ENCODE measurements at places on chromosomes 11 and 22. TPM values are rescaled to one million over a fixed set of nuclear protein-coding genes. Genes with fewer than 3 reads are reported as not detected.

Gene SLC25A18
- total RNA-seq: not detected

Gene DEPDC7
- total RNA-seq: 3.5 TPM

Gene PTPMT1
- total RNA-seq: 44.1 TPM

Gene DERL3
- not detected for total RNA-seq

Gene MS4A1
- not detected for total RNA-seq

Gene NAV2
- 6.5 TPM for total RNA-seq

Gene RPL3
- 1,848 TPM for total RNA-seq

Gene OR5B2
- total RNA-seq: 0.65 TPM

Gene APOA1
- 70.3 TPM for total RNA-seq

Gene CTSF
- 35.0 TPM for total RNA-seq

Gene WDR74
- 29.8 TPM for total RNA-seq

Gene PANX3
- total RNA-seq: not detected

Gene PICK1
- 14.5 TPM for total RNA-seq

Gene CDHR5
- not detected for total RNA-seq

Gene MISFA
- total RNA-seq: 2.8 TPM

Gene CRYBB2
- not detected for total RNA-seq

Gene TREH
- total RNA-seq: not detected

Gene IFITM2
- 88.1 TPM for total RNA-seq

Gene SMTNL1
- total RNA-seq: not detected

Gene PRR5L
- total RNA-seq: 0.54 TPM

Gene CDKN1C
- 4.2 TPM for total RNA-seq

Gene WBP2NL
- 1.6 TPM for total RNA-seq

Gene GDPD4
- total RNA-seq: not detected

Gene SLC7A4
- total RNA-seq: 0.09 TPM

Gene HEPN1
- total RNA-seq: not detected
